ENCODE measurements at places on chromosomes 13 and 19. TPM values are rescaled to one million over a fixed set of nuclear protein-coding genes. Genes with fewer than 3 reads are reported as not detected.

GRCh38 chr19:52992109-52993004 lies 21.4 kb upstream of the ERVV-1 start:
- no peaks in the 10 kb centered on the region for H3K36me3 ChIP-seq
- no peak for DNase-seq
- peaks cover 14% of the 10 kb centered on the region for H3K4me1 ChIP-seq
- H3K27ac ChIP-seq = no peak overlapping the region
- H3K27me3 ChIP-seq = peaks cover 2% of the 10 kb centered on the region

DNA sequence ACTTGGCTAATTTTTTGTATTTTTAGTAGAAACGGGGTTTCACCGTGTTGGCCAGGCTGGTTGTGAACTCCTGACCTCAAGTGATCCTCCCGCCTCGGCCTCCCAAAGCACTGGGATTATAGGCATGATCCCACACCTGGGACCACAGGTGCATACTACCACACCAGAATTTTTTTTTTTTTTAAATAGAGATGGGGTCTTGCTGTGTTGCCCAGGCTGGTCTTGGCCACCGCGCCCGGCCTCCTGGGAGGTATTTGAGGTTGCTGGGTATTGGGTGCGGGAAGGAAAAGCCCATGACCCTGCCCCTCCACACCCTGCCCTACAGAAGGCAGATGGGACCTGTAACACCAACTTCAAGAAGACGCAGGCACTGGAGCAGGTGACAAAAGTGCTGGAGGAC lies 13.6 kb downstream of the ACTMAP start:
- no peak for DNase-seq
- H3K27me3 ChIP-seq = no peaks in the 10 kb centered on the region
- no peak overlapping the region for H3K27ac ChIP-seq
- no peaks in the 10 kb centered on the region for H3K36me3 ChIP-seq
- H3K4me3 ChIP-seq = no peak overlapping the region
- no peaks in the 10 kb centered on the region for H3K4me1 ChIP-seq

DNA sequence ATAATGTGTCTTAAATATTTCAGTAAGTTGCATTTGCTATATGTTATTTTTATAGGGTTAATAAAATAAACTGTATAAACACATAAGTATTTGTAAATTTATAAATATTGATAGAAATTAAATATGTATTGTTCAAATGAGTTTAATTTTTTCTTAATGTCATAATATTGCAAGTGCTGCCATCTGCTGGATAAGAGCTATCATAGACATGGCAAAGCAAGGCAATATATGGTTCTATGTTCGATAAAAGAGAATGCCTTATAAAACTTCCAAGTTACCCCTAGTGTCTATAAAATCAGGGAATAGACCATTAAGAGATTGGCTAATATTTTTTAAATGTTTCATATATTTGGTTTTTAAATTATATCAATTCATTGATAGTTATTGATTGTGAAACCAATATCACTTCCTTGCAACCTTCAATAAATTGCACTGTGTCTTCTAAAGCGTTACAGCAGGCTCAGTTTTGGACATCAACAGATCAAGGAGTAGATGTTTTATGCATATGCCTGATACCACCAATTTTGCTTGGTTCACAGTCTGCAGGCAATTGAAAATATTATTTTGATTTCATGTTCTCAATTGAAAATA lies 29.0 kb upstream of the SLITRK6 start:
- H3K27ac ChIP-seq = no peak overlapping the region
- no peak for DNase-seq
- H3K4me3 ChIP-seq = no peak overlapping the region
- no peaks in the 10 kb centered on the region for H3K4me1 ChIP-seq
- no peaks in the 10 kb centered on the region for H3K36me3 ChIP-seq
- H3K27me3 ChIP-seq = no peaks in the 10 kb centered on the region

- no peak overlapping the region for H3K27ac ChIP-seq
- H3K4me3 ChIP-seq = no peak overlapping the region
- no peaks in the 10 kb centered on the region for H3K4me1 ChIP-seq
- no peaks in the 10 kb centered on the region for H3K27me3 ChIP-seq
- no peak for DNase-seq
- no peaks in the 10 kb centered on the region for H3K36me3 ChIP-seq
Measured at GRCh38 chr13:73683746-73684145, 450.5 kb downstream of the KLF12 start.

DNA sequence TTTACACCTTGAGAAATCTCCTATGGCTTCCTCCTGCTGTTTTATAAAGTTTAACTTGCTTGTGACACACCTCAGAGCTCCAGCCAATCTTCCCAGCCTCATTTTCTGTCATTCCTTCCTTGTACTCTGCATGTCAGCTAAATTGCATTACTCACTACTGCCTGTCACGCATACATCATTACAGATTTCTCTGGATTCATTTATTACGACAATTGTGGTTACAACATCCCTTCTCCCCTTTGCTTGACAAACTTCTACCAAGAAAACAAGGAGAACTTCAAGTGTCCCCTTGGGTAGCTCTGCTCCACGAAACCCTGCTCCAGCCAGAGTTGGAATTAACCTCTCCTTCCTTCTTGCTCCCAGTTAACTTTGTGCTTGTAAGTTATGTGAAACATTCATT lies 22.0 kb upstream of the GPR18 start:
- DNase-seq = no peak
- peaks cover 88% of the 10 kb centered on the region for H3K4me1 ChIP-seq
- no peak overlapping the region for H3K4me3 ChIP-seq
- peak overlapping the region; percentile 89 for H3K27ac ChIP-seq
- no peaks in the 10 kb centered on the region for H3K27me3 ChIP-seq
- peaks cover 20% of the 10 kb centered on the region for H3K36me3 ChIP-seq

Gene TICAM1
- total RNA-seq = 19.7 TPM

DNA sequence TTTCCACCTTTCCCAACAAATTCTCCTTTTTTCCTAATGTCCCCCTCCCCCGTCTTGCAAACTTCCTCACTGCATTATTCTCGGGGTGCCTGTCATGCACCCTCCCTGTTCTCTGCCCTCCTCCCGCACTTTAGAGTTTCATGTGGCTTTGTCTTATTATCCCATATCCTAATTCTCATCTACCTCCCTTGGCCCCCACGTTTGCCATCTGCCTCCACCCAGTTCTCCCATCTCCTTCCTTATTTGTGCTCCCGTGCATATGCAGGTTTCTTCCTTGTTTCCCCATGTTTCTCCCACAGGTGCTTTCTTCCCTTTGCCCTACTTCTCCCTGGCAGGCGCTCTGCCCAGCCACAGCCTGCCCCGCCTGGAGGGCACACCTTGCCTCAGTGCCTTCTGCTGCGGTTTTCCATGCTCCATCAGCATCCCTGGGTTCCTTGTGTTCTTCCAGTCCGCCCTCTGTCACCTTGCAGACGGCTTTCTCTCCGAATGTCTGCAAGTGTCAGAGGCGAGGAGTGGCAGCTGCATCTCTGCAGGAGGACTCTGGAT lies 1.5 kb downstream of the SPATA13 start:
- H3K4me3 ChIP-seq = no peak overlapping the region
- no peak for DNase-seq
- peaks cover 32% of the 10 kb centered on the region for H3K27me3 ChIP-seq
- no peak overlapping the region for H3K27ac ChIP-seq
- H3K36me3 ChIP-seq = no peaks in the 10 kb centered on the region
- H3K4me1 ChIP-seq = peaks cover 9% of the 10 kb centered on the region

GRCh38 chr13:51437550-51438127 lies 15.2 kb downstream of the INTS6 start:
- DNase-seq = no peak
- H3K36me3 ChIP-seq = no peaks in the 10 kb centered on the region
- no peaks in the 10 kb centered on the region for H3K4me1 ChIP-seq
- no peak overlapping the region for H3K27ac ChIP-seq
- H3K27me3 ChIP-seq = no peaks in the 10 kb centered on the region

DNA sequence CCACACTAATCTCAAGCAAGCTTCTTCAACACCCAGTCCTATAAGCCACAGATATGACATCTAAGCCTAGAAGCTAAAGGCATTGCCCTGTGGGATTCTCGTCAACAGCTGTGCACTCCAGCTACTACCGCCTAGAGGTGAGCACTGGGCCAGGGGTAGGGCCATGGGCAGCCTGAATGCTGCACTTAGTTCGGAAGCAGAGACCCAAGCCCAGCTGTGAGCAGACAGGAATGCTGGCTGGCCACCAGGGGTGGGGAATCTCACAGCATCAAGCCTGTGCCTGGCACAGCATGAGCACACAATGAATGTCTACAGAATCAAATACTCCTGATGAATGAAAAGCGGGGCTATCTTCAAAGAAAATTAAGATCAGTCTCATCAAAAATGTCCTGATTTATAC lies 167.5 kb upstream of the UBL3 start:
- DNase-seq = no peak
- no peaks in the 10 kb centered on the region for H3K36me3 ChIP-seq
- no peaks in the 10 kb centered on the region for H3K27me3 ChIP-seq
- H3K4me3 ChIP-seq = no peak overlapping the region
- no peak overlapping the region for H3K27ac ChIP-seq

Gene TUBA3C
- not detected for total RNA-seq

DNA sequence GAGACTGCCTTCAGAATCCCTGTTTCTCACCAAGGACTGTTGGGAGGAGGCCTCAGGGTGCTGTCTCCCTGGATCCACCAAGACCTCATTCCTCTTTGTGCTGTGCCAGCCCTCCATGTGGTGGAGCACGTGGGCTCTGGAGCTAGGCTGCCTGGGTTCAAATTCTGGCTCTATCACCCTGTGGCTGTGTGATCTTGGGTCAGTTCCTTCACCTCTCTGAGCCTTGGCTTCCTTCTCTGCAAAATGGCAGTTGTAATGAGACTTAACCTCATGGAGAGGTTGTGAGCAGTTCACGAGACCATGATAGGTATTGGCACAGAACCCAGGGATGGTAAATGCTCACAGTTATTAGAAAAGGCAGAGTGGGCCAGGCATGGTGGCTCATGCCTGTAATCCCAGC lies 6.4 kb downstream of the PNMA8C start:
- no peak overlapping the region for H3K27ac ChIP-seq
- H3K4me1 ChIP-seq = peaks cover 11% of the 10 kb centered on the region
- DNase-seq = no peak
- H3K36me3 ChIP-seq = no peaks in the 10 kb centered on the region
- no peak overlapping the region for H3K4me3 ChIP-seq

Gene IFNL1
- total RNA-seq = not detected

Gene SIGLECL1
- total RNA-seq = not detected

Gene KISS1R
- 0.56 TPM for total RNA-seq

DNA sequence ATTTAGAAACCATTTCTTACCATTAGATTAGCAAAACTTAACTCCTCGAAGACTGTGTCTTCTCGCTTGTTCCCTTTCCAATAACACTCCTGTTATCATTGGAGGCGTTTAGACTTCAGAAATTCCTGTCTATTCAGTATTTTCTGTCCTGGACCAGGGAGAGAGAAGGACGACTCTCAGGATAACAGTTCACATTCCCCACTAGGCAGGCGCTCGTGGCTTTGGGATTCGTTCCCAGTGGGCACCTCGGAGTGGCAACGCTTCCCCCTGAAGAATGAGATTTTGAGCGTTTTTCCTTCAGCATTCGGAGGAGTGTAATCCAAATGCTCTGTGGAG lies 429 bp upstream of the ZNF225 start:
- no peaks in the 10 kb centered on the region for H3K27me3 ChIP-seq
- DNase-seq = no peak
- peaks cover 9% of the 10 kb centered on the region for H3K4me1 ChIP-seq
- H3K36me3 ChIP-seq = peaks cover 3% of the 10 kb centered on the region
- peak overlapping the region; percentile 65 for H3K27ac ChIP-seq
- H3K4me3 ChIP-seq = peak overlapping the region; percentile 71

DNA sequence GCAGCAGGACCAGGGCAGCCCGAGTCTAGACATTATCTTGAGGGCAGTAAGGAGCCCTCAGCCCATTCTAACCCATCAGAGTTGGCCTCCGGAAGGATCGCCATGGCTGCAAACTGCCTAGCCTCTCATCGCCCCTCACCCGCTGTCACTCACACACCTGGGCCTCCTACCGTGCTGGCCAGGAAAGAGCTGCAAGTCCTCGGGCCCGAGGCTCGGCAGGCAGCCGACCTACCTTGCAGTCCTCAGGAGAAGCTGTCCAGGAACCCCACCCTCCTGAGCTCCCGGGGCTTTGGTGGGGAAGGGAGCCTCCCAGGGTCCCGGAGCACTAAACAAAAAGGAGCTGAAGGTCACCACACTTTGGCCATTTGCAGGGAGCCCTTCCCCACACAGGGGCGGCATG lies 46.8 kb downstream of the CCNE1 start:
- no peak for DNase-seq
- no peak overlapping the region for H3K4me3 ChIP-seq
- H3K36me3 ChIP-seq = no peaks in the 10 kb centered on the region
- H3K27me3 ChIP-seq = no peaks in the 10 kb centered on the region
- H3K27ac ChIP-seq = no peak overlapping the region

GRCh38 chr13:50126993-50127725 lies 111.9 kb downstream of the KCNRG start:
- H3K27ac ChIP-seq = peak overlapping the region; percentile 98
- no peaks in the 10 kb centered on the region for H3K36me3 ChIP-seq
- peak overlapping the region; percentile 96 for H3K4me3 ChIP-seq

Gene STOML3
- not detected for total RNA-seq

Gene BRSK1
- total RNA-seq = 1.7 TPM

GRCh38 chr19:35909684-35910035 lies 1.6 kb upstream of the TYROBP start:
- no peaks in the 10 kb centered on the region for H3K36me3 ChIP-seq
- no peak overlapping the region for H3K4me3 ChIP-seq
- no peak for DNase-seq
- no peaks in the 10 kb centered on the region for H3K27me3 ChIP-seq
- peak overlapping the region; percentile 87 for H3K27ac ChIP-seq

GRCh38 chr13:99215184-99215830 lies 14.7 kb downstream of the UBAC2 start:
- DNase-seq = no peak
- H3K27ac ChIP-seq = no peak overlapping the region
- H3K36me3 ChIP-seq = peaks cover 13% of the 10 kb centered on the region
- no peaks in the 10 kb centered on the region for H3K27me3 ChIP-seq
- no peak overlapping the region for H3K4me3 ChIP-seq
- peaks cover 52% of the 10 kb centered on the region for H3K4me1 ChIP-seq

DNA sequence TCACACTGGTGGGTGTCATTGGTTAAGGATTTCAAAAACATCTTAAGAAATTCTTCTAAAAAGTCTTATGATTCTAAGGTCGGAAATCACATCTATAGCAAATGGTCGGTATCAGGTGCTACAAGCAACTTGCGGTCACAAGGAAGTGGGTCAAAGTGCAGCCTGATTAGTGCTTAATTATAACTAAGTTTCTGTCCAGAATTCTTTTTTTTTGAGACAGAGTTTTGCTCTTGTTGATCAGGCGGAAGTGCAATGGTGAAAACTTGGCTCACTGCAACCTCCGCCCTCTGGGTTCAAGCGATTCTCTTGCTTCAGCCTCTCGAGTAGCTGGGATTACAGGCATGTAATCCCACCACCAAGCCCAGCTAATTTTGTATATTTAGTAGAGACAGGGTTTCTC lies 1.2 kb upstream of the GDF15 start:
- H3K4me3 ChIP-seq = no peak overlapping the region
- peaks cover 7% of the 10 kb centered on the region for H3K27me3 ChIP-seq
- H3K27ac ChIP-seq = no peak overlapping the region
- no peak for DNase-seq
- H3K4me1 ChIP-seq = peaks cover 20% of the 10 kb centered on the region
- H3K36me3 ChIP-seq = no peaks in the 10 kb centered on the region

GRCh38 chr13:71524245-71524612 lies 342.8 kb downstream of the DACH1 start:
- H3K27ac ChIP-seq = no peak overlapping the region
- H3K27me3 ChIP-seq = no peaks in the 10 kb centered on the region
- H3K4me3 ChIP-seq = no peak overlapping the region
- no peaks in the 10 kb centered on the region for H3K4me1 ChIP-seq

Measured in B cell (primary cell).